Stimulated activated naive CD4-positive, alpha-beta T cell (primary cell): ENCODE measurements at places on chromosomes 3 and 15.

GRCh38 chr15:78307976-78308375 is 8.6 kb upstream of the SKIC8 start:
- no peak for DNase-seq

GRCh38 chr15:47409600-47409999 is 307.7 kb upstream of the SEMA6D start:
- no peak for DNase-seq

DNA sequence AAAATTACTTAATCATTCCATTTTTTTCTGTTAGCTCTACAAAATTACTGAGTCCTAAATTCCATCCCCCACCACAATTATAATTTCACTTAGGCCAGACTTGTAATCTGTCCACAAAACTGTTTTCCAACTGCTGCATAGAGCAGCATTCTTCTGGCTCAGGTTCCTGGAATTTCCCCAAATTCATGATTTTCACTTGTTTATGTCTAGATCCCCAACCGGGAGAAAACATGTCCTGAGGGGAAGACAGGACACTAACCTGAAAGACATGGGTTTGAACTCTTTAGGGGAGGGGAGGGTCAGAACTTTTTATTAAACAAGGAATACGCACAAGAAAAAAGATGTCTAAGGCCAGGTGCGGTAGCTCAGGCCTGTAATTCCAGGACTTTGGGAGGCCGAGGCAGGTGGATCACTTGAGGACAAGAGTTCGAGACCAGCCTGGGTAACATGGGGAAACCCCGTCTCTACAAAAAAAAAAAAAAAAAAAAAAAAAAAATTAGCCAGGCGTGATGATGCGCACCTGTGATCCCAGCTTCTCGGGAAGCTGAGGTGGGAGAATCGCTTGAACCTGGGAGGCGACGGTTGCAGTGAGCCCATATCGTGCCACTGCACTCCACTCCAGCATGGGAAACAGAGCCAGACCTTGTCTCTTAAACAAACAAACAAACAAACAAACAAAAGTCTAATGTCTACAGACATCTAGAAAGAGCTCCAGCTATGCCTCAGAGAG is 1.5 kb downstream of the ETFA start:
- no peak for DNase-seq

DNA sequence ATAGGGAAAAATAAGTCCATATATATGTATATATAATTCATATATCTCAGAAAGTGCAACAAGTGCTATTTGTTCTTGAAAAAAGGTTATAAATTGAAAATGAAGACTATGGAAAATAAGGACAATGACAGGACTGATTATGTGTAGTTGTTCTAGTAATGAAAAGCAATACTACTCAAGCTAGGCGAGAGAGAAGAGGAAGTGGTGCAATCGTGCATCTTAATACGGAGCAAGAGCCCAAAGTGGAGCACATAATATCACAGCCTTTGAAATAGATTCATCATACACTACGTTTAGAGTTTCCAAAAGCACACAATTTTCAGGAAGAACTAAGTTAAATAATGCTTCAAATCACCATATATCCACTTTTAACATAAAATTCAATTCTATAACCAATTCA is 87.9 kb downstream of the ULK4 start:
- no peak for DNase-seq

- DNase-seq, result no peak
Measured at GRCh38 chr3:32313723-32314473, 75.4 kb downstream of the CMTM8 start.

DNA sequence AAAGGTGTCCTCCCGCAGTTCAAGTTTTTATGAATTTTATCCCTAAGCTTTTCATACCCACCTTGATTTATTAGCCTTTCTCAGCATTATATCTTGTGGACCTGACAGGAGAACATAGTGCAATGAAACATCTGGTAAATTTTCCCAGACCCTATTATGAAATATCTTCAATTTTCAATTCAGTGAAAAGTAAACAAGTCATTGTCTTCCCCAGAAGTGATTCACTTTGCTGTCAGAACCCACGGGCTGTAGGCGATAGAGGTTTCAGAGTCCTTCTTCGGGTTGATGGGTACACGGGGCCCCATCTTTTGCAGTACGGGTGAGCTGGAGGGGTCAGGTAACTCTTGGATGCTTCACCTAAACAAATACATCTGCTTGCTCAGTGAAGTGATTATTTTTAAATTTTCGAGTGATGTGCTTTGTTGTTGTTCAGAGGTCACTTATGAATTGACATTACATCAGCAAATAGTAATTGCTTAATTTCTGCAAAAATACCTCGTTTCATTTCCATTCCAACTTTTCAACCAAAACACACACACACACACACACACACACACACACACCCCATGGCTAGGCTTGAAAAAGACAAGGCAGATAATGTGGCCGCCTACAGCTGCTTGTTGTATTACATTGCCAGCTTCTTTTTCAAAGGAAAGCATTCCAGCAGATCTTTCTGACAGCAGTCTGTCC is 102.9 kb downstream of the SEMA6D start:
- DNase-seq, result no peak

DNA sequence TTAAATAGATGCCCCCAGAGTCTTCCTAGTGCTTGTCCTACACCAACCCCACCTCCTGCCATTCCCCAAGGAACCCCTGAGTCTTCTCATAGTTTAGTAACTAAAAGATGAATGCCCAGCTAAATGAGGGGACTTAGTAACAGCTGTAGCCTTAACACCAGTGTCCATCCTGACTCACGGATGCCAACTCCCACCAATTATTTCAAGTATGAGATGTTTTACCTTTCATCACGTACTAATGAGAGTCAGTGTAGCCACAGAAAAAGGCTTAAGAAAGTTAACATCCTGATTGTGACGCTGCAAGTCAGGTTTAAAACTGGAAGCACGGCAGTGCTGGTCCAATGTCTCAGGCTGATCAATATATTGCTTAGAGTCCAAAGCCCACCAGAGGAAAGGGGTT is 109.9 kb downstream of the FMN1 start:
- DNase-seq, result no peak
